Stimulated activated CD4-positive, alpha-beta T cell treated with anti-CD3 and anti-CD28 coated beads, Interleukin-15, amount 100 ng/mL, for 24 hours (primary cell): ENCODE measurements at places on chromosomes 6 and 20.

- DNase-seq: no peak
Observed at GRCh38 chr6:42571611-42572342, 7.9 kb downstream of the UBR2 start.

DNA sequence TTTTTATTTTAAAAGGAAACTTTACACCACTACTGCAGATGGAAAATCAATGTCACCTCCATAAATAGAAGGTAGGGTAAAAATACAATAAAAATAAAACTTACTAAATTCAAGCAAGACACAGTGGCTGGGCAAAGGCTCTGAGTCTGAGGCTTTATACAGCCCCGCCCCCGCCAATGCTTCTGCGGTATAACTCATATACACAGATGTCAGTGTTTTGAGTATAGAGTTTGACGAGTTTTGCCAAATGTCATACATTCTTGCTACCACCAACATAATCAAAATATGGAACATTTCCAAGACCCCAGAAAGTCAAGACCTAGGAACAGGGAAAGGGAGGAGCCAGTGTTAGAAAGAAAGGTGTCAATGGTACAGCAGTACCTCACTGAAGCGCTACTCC lies 12.8 kb downstream of the NFATC2 start:
- DNase-seq: peak; percentile 90

GRCh38 chr6:50824552-50824951 lies 5.9 kb downstream of the TFAP2B start:
- no peak for DNase-seq

DNA sequence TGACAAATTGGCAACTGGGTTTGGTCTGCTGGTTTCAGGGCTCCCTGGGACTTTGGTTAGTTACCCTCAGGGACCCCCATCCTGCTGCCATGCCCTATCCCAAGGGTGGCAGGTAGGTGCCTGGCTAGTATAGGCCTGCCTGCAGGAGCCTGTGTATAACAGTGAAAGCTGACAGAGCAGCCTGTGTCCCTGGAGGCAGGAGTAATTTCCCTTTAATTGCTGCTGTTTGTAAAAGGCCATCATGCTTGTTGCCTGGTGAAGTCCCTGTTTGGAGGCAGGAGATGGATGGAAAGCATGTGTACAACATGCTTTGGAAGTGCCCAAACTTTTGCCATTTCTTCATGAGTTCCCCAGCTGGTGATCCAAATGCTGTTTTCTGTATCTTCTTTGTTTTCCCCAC lies 30.1 kb downstream of the CMTR1 start:
- no peak for DNase-seq
